ENCODE measurements at places on chromosomes 2 and 18. TPM values are rescaled to one million over a fixed set of nuclear protein-coding genes. Genes with fewer than 3 reads are reported as not detected.
A peak's percentile ranks its signal among the peaks of the same experiment; 100 is the strongest.

GRCh38 chr2:118148809-118149208 is 60.5 kb downstream of the INSIG2 start:
- DNase-seq, result no peak

NFATC1 gene
- total RNA-seq, result 120 TPM

GRCh38 chr2:56590611-56591010 is 406.8 kb downstream of the CCDC85A start:
- no peak for DNase-seq

DNA sequence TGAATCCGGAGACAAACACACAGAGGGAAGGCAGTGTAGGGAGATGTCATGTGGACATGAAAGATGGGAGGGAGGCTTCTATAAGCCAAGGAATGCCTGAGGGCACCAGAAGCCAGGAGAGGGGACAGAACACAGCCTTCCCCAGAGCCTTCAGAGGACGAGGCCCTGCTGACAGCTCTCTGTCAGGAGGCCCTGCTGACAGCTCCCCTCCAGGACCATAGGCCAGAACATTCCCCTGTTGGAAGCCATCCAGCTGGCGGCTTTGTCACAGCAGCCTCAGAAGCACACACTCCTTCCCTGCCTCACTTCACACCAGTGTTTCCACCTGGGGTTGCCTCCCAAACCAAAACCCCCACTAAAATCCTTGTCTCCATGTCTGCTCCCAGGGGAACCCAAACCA is 171.3 kb upstream of the ID2 start:
- DNase-seq, result no peak

DNA sequence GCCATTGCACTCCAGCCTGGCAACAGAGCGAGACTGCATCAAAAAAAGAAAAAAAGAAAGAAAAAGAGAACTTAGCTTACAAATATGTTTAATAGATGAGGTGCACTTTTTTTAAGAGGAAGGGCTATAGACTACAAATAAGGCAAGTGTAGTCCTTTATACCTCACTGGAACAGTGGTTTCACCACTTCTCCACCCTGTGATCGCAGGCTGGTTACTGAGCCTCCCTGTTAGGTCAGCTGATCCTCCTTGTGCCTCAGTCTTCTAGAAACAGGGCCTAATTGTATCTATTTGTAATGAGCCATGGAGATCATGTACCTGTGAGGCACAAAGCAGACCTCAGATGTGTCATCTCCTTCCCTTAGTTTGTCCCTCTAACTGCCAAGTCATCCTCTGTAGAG is 4.5 kb downstream of the CXCR2 start:
- DNase-seq, result no peak

DNA sequence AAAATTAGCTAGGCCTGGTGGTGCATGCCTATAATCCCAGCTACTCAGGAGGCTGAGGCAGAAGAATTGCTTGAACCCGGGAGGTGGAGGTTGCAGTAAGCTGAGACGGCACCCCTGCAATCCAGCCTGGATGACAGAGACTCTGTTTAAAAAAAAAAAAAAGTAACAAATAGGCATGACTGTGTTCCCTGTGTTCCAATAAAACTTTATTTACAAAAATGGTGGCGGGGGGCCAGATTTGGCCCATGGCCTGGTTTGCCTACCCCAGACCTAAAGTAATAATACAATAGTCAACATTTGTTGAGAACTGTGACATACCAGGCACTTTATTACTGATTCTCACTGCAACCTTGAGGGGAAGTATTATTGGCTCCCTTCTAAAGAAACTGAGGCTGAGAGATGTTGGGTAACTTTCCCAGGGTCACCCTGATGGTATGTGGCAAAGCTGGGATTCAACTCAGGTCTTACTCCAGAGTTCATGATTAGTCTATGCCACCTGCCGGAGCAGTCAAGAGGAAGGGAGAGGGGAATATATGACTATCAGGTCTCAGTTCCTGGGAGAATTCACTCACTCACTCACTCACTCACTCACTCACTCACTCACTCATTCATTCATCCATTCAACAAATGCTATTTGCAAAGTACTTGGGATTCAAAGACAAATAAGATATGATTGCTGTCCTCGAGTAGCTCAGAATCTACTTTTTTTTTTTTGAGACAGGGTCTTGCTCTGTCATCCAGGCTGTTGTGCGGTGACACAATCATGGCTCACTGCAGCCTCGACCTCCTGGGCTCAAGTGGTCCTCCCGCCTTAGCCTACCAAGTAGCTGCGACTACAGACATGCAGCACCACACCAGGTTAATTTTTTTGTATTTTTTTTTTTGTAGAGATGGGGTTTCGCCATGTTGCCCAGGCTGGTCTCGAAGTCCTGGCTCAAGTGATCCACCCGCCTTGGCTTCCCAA is 14.3 kb upstream of the KCMF1 start:
- no peak for DNase-seq

DNA sequence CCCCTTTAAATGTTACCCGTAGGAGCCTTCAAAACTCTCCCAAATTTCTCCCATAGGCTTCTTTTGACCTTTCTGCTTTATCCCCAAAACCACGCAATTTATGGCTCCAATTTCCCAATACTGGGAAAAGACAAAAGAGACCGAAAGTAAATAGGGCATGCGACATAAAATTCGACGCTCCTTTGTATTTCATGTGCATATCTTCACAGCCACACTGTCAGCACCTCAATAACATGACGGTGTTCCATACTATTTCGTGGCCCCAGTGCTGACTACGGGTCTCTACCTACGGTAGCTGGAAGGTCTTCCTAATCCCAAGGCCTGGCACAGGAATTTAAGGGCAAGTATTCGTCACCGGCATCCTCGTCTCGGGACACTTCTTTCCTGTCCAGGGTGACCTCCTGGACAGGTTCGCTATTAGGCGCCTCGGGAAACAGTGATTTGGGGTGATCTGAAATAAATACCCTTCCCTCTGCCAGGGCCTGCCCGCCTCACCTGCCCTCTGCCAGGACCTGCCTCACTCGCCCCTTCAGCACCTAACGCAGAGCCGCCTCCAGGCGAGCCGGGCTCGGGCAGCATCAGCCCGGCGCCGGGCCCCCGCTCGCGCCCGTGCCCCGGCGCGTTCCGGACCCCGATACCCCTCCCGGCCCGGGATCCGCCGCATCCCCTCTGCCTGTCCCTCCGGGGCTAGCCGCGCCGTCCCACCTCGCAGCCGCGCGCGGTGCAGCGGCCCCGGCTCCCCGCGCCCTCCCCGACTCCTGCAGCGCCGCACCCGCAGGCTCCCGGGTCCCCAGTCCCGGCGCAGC is 680 bp downstream of the DTNB start:
- DNase-seq, result peak; percentile 84

DNA sequence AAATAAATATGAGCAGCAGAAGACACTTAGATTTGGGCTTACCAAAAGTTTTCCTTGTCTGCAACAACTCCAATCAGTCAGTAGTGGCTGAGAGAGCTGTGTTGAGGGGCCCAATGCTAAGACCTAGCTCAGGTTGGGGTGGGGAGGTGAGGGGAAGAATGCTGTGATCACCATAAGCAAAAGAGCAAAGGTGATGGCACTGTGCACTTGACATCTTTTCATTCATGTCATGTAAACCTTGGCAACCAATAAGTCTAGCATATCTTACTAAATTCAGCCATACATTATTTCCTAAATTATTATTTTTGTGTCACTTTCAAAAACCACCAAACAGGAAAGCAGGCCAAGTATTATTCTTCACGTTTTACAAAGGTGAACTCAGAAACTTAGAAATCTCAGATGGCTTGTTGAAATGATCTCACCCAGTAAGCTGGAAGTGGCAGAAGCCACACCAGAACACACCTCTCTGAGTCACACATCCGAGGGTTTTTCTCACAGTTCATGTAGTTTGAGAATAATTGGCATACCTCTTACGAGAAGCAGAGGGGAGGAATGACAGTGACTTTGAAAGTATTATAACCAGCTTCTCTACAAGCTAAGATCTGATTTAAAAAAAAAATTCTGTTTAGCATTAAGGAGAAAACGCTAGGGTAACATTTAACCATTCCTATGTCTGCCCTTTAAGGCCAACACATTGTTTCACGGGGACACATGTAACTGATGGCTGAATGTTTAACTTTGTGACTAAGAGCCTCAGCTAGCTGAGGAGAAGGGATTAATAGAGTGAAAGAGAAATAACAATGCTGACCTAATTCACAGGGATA is 43.3 kb upstream of the SETBP1 start:
- no peak for DNase-seq

- DNase-seq, result no peak
Measured at GRCh38 chr2:65671670-65672242, 239.4 kb upstream of the SPRED2 start.

IL37 gene
- not detected for total RNA-seq

DNA sequence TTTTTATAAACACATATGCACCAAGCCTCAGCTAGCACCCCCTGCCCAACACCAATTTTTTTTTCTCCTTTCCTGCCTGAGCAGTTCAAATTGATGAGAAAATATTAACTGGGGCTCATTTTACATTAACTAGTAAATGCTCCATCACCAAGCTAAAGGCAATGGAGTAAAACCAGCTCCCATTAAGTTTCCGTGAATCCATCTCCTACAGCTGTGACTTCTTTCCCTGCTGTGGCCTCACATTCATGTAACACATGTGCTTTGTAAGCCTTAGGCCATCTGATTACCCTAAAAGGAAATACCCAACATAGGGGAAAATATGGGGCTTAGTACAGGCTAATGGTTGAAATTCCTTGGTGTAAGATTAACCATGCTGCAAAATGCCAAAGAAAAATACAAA is 60.8 kb downstream of the DNER start:
- DNase-seq, result no peak

DNA sequence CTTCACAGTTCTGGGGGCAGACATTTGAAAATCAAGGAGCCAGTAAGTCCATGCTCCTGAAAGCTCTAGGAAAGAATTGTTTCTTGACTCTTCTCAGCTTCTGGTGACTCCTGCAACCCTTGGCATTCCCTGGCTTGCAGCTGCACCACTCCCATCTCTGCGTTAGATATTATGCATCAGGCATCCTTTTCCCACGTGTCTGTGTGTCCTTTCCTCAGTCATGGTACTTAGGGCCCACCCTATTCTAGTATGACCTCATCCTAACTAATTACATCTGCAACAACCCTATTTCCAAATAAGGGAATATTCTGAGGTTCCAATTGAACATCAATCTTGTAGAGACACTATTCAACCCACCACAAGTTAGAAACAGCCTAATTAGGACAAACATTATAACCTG is 931.7 kb upstream of the CHAC2 start:
- DNase-seq, result no peak

DNA sequence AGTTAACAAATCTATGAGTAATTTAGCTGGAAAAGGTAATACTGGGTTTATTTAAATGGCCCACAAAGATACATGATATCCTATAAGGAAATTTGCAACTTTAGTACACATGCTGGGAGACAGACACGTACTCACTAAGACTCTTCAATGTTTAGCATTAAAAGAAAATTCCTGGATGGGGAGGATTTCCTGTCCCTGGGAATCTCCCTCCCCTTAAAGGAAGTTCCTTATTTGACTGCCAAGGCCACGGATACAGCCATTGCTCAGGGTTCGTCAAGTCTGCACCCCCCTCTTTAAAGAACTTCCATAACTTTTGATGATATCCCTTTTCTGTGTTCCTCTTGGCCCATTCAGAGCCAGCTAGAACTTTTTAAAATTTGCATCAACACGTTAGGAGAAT is 267.6 kb downstream of the CD226 start:
- no peak for DNase-seq

DNA sequence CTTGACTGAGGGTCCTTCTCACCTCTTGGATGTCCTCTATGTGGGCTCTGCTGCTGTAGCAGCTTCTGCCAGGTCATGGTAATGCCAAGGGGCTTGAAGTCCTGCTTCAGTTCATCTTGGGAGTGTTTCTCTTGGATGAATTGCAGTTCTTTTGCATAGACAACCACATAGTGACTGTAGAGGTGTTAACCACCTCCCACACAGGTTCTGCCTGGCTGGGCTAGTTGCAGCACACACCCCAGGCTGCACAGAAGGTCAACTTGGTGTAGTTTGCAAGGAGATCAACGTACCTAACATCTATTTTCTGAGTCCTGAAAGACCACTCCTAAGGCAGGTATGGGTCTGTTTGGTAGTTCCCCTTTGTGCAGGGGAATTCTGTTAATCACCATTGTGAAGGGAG is 108.1 kb downstream of the ADCYAP1 start:
- DNase-seq, result no peak

DNA sequence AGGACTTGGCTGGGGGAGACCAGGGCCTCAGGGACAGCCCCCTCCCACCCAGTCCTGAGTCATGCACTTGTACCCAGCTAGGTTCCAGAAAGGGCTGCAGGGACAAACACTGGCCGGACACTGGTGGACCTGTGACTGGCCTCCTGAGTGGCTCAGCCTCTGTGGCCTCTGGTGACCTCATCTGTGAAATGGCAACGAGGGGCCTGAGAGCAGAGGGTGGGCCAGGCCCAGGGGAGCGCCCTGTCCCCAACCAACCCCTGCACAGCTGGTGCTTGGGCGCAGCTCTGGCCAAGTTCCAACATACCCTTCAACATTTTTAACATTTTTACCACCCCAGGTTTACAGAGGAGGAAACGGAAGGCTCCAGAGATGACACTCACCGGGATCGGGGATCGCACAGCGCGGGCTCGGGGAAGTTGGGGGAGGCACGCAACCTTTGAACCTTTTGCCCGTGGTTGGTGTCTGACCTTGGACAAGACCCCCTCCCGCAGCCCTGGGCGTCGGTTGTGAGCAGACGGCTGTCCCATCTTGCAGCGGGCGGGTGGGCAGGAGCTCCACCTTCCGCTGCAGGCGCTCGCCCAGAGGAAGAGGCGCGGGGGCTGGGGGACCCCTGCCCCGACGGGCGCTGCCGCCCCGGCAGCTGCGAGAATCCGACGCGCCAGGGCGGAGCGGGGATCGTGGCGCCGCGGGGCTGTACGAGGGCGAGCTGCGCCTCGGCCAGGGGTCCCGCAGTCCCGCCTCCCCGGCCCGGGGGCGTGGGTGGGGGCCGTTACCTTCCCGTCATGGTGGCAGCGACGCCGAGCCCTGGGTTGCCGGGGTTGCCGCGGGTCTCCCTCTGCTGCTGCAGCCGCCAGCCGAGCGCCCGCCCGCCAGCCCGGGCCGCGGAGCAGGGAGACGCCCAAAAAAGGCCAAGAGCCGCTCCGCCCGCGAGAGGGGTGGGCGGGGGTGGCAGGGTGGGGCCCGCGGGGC is 805 bp downstream of the LIMS2 start:
- peak; percentile 38 for DNase-seq

- DNase-seq, result peak; percentile 72
Measured at GRCh38 chr2:45610281-45611019, 617 bp downstream of the SRBD1 start.

GRCh38 chr2:122156176-122156890 is 400.9 kb downstream of the TSN start:
- DNase-seq, result no peak

CCL20 gene
- not detected for total RNA-seq

CCDC178 gene
- total RNA-seq, result not detected

STRADB gene
- total RNA-seq, result 20.6 TPM

MYOM1 gene
- 12.8 TPM for total RNA-seq

- no peak for DNase-seq
Measured at GRCh38 chr2:73000808-73001570, 70.5 kb downstream of the SFXN5 start.

GRCh38 chr2:233474308-233475160 is 92.0 kb downstream of the USP40 start:
- DNase-seq, result no peak

Measured in B cell (primary cell).